ENCODE measurements at places on chromosomes 3 and 15.

DNA sequence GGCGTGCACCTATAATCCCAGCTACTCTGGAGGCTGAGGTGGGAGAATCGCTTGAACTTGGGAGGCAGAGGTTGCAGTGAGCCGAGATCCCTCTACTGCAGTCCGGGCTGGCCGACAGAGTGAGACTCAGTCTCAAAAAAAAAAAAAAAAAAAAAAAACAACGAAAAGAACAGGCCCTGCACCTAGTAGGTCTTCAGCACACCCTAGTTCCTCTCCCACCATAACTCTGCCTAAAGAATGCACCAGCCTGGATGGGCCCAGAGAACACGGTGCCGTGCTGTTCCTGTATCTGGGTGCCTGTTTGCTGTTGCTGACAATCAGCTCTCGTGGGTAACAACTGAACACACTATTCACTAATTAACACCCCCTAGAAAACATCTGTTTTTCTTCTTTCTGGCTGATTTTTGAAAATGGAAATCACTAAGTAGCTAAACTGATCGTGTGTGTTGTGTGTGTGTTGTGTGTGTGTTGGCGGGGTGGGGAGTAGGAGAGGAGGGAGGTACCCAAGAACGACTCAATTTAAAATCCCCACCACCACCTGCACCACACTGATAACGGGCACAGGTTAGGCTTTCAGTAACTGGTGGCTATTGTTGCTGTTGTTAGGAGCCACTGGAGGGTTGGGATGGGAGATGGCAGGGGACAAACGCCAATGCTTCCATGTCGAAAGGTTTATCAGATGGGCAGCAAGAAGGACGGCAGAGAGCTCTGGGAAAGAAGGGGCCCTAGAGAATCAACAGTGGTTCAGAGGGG lies 40.6 kb upstream of the MEX3B start:
- H3K27ac ChIP-seq = no peak overlapping the region
- no peak overlapping the region for H3K4me3 ChIP-seq
- no peak for DNase-seq
- no peaks in the 10 kb centered on the region for H3K36me3 ChIP-seq
- no peaks in the 10 kb centered on the region for H3K4me1 ChIP-seq

DNA sequence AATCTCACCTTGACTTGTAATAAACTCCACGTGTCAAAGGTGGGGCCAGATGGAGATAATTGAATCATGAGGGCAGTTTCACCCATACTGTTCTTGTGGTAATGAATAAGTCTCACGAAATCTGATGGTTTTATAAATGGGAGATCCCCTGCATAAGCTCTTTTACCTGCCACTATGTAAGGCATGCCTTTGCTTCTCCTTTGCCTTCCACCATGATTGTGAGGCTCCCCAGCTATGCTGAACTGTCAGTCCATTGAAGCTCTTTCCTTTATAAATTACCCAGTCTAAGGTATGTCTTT lies 45.5 kb downstream of the SUCNR1 start:
- no peak overlapping the region for H3K4me3 ChIP-seq
- H3K27me3 ChIP-seq = no peaks in the 10 kb centered on the region
- no peaks in the 10 kb centered on the region for H3K36me3 ChIP-seq
- no peak for DNase-seq
- H3K27ac ChIP-seq = no peak overlapping the region

GRCh38 chr15:91335702-91336101 lies 235.6 kb downstream of the SV2B start:
- no peaks in the 10 kb centered on the region for H3K4me1 ChIP-seq
- peaks cover under 1% of the 10 kb centered on the region for H3K27me3 ChIP-seq
- H3K36me3 ChIP-seq = no peaks in the 10 kb centered on the region
- no peak for DNase-seq
- no peak overlapping the region for H3K27ac ChIP-seq

GRCh38 chr15:76311100-76311953 lies at the start of gene ETFA:
TSS of gene ETFA (minus strand) at chr15:76311469. CDS start at chr15:76311388, 81 bp downstream.
- H3K36me3 ChIP-seq = no peaks in the 10 kb centered on the region
- H3K27me3 ChIP-seq = no peaks in the 10 kb centered on the region
- H3K27ac ChIP-seq = peak within 1 kb of the TSS; percentile 95
- DNase-seq = peak; percentile 95

DNA sequence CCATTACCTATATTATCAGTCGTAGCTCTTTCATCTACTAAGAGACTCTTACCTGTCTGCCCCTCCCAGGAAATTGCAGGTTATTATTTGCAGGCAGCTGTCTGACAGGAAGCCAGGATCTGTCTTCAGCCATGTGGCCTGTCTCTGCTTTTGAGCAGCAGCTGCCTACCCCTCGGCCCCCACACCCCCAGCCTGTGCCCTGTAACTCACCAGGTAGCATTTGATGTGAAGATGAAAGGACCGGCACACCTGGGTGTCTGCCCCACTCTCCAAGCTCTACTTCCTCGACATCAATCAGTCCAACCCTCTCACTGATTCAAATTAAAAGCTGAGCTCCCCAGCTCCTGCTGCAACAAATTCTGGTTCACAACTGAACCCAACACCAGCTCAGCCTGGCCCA lies 197.2 kb upstream of the CTNNB1 start:
- H3K4me3 ChIP-seq = no peak overlapping the region
- no peak for DNase-seq
- no peaks in the 10 kb centered on the region for H3K36me3 ChIP-seq
- no peaks in the 10 kb centered on the region for H3K27me3 ChIP-seq
- no peaks in the 10 kb centered on the region for H3K4me1 ChIP-seq
- no peak overlapping the region for H3K27ac ChIP-seq

DNA sequence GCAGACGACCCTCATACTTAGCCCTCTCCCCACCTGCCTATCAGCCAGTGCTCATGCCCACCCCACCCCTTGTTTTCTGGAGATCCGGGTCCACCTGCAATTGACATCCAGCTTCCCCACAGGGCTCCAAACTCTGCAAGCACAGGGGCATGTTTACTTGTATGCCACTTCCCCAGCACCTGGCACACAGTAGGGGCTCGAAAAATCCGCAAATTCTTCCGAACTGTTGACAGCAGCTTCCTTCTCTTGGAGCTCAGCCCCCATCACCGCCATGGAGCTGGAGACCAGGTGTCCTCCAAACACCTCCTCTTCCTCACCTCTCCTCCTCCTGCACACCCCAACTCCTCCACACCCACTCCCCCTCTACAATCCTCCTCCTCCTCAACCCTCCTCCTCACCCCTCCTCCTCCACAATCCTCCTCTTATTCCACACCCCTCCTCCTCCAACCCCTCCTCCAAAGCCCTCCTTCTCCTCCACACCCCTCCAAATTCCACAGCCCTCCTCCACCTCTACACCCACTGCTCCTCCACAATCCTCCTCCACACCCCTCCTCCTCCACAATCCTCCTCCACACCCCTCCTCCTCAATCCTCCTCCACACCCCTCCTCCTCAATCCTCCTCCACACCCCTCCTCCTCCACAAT lies 70.4 kb upstream of the BLM start:
- no peak overlapping the region for H3K27ac ChIP-seq
- no peaks in the 10 kb centered on the region for H3K27me3 ChIP-seq
- no peak for DNase-seq
- no peaks in the 10 kb centered on the region for H3K36me3 ChIP-seq

- peak overlapping the region; percentile 73 for H3K27ac ChIP-seq
- peak overlapping the region; percentile 38 for H3K4me3 ChIP-seq
- no peaks in the 10 kb centered on the region for H3K27me3 ChIP-seq
- DNase-seq = peak; percentile 82
- no peaks in the 10 kb centered on the region for H3K36me3 ChIP-seq
Measured at GRCh38 chr15:99928429-99928981, 195.3 kb upstream of the LYSMD4 start.

DNA sequence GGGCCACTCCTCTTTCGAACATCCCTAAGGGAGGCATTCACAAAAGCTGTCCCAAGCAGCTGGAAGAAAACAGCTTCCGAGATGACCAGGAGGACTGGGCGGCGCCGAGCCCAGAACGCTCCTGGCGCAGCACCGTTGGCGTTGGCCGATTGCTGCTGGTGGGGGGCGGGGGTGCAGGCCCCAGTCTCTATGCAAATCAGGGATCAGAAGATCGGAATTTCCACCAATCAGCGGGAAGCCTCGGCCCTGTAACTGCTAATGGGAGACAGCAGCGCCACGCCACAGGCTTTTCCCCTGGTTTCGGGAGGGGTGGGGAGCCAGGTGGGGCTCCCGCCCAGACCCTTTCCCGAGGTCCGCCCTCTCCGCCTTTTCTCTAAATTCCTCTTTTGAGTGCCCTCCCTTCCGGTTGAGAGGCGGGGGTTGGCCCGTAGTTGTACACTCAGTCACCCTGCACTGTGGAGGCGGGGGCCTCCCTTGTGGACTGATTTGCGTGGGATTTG lies 27.0 kb downstream of the HMCES start:
- H3K36me3 ChIP-seq = peaks cover 5% of the 10 kb centered on the region
- peak overlapping the region; percentile 60 for H3K4me3 ChIP-seq
- H3K4me1 ChIP-seq = no peaks in the 10 kb centered on the region

DNA sequence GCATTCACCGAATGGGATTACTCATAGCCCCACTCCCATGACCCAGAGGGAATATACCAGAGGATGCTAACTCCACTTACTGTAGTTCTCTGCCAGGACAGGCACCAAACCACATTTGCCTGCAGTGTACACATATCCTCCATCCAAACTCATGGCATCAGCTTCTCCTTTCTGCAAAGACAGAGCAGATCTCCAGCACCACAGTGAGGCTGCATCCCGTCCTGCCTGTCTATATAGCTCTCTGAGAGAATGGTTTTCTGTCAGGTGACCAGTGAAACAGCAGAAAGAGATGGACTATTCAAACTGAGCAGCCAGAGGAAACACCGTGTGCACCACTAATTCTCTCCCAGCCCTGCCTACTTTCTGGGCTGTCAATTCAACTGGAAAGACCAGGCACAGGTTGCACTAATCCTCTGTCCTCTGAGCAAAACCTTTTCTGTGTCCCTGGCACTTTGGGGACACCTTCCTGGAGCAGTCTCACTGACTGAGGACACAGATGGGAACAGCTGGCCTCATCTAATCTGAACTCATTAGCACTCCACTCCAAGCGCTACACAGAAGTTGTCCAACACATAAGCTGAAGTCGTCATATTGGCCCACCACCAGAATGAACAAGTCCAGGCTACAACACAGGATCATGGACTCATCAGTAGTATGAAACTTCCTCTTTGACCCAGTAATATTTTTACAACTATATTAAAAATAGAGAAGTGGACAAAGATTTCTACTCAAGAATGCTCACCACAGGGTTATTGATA lies 17.3 kb downstream of the LTF start:
- DNase-seq = no peak
- H3K27me3 ChIP-seq = no peaks in the 10 kb centered on the region
- no peak overlapping the region for H3K27ac ChIP-seq
- no peaks in the 10 kb centered on the region for H3K36me3 ChIP-seq

DNA sequence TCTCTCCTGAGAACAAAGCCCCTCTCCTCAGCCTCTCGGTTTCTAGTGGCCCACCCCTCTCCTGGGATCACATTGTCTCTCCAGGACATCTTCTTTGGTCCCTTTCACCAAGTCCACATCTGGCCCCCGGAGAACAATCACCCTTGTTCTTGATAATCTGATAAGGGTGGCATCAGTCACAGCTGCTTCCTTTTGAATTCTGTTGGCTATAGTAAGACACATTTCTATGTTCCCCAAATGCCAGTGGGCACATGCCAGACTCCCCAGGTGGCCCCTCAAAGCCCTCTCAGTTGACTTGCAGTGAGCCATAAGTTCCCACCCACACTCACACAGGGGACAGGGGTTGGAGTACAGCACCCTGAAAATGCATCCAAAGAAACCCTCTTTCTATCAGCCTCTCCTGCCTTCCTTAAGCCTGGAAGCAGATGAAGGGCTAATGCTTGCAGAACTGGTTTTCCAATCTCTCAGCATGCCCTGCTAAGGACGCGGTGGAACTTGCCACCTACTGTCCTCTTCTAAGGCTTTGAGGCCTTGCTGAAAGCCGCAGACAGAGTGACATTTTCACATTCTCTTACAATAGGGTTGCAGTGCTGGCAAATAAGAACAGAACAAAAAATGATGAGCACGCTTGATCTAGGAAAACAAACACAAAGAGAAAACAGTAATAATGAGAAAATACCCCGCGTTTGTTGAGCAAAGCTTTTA lies 101.3 kb upstream of the SLCO3A1 start:
- H3K36me3 ChIP-seq = no peaks in the 10 kb centered on the region
- H3K27ac ChIP-seq = no peak overlapping the region
- no peaks in the 10 kb centered on the region for H3K4me1 ChIP-seq
- DNase-seq = no peak
- H3K4me3 ChIP-seq = no peak overlapping the region
- no peaks in the 10 kb centered on the region for H3K27me3 ChIP-seq
